ENCODE measurements at places on chromosomes 4 and X.

DNA sequence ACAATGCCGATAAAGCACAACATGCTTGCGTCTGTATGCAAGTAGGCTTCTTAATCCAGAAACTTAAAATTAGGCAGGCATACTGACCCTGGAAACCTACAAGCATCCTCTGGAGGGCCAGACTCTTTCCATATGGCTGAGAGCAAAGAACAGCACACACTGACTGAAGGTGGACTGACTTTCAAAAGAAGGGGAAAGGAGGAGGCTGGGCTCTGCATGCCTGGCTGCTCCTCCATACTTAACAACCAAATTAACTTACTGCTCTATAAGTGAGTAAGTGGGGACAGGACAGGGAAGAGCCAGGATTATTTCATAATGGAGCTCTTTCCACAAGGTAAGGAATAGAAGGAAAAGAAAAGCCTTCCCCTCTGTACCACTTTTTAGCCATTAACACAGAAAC lies 55.9 kb upstream of the ATP8A1 start:
- no peak for DNase-seq

DNA sequence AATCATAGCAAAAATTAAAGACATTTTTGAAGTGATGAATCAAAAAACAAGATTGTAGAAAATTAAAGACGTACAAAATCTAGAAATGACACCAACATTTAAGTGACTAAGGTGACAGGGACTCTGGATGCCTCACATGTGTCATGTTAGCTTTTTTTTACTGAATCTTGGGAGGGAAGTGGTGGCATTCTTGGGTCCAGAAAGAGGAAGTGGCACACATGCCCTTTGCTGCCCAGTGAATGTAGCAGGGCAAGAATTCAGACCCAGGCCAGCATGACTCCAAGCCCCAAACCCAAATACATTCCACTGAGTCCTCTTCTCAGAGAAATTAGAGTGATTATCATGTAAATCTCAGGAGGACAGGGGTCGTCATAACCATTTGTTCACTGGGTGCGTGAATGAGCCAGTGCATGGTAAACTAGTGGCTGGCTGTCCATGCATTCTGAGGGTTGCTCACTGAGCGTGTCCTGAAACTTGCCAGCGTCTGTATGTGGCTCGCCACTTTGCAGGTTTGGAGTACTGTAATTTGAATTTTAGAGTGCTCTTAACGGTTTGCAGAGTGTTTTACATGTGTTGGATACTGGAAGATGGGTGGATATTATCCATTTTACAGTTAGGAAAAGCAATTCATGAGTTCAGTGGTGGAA lies 55.4 kb upstream of the TBC1D14 start:
- no peak for DNase-seq

DNA sequence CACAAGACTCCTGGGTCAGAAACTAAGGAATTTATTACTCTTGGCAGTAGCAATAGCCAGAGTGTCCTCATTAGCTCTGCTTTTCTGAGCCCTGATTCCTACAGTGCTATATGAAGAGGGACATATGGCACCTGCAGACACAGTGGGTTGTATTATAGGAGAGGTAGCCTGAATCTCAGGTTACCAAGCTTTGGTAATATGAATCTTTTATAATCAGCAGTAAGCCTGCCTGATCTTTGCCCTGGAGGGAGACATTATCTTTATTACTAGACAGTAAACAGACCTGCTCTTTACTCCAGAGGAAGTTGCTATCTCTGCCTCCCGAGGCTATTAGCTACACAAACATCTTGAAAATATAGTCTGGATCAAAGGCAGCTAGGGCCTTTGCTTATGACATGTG lies 62.5 kb upstream of the HOPX start:
- no peak for DNase-seq

- DNase-seq, result no peak
Observed at GRCh38 chrX:44025555-44025954, 52.4 kb upstream of the NDP start.

- DNase-seq, result no peak
Observed at GRCh38 chr4:53695540-53696463, 104.5 kb upstream of the LNX1 start.

DNA sequence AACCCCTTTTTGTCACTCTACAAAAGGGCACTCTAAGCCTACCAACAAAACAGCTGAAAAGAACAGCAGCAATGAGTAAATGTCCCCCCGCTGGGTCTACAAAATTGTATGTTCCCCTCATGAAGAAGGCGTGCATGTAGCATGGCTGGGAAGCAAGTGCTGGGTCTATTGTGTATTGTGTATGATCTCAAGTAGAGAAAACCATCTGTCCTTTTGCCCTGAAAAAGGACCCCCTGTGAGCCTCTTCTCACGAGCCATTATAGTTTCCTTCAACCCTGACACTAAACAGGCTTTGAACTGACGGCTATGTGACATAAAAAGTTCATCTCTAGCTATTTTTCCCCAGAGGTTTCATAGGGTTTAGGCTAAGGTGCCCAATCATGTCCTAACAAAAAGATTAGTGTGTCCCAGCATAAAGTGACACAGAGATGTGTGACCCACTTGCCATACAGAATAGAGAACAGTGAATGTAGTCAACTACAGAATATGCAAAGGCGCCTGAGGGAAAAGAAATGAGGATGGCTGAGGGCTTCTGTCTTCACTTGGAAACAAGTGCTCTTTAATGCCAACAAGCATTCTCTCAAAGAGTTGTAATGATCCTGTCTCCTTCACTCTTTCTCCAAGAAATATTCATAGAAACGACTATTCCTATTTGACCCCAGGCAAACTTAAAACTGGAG lies 27.3 kb downstream of the COL25A1 start:
- no peak for DNase-seq

DNA sequence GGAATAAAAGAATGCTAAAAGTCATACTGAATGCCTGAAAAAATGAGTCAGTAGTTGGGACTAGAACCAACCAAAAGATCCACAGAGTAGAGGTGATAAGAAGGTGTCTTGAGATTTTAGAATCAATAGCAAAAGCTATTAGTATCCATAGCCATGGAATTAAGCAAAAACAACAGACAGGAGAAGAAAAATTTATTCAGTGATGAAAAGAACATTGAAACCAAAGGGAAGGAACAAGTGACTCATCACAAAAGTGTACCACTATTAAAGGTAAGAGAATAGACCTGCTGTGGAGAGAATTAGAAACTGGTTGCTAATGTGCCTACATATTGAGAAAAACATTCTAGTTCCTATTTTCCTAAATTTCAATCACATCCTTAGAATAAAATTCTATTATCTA lies 182.0 kb upstream of the NEIL3 start:
- DNase-seq, result no peak

Data from neuronal stem cell (in vitro differentiated cells).